ENCODE measurements at places on chromosomes 2 and 18.

DNA sequence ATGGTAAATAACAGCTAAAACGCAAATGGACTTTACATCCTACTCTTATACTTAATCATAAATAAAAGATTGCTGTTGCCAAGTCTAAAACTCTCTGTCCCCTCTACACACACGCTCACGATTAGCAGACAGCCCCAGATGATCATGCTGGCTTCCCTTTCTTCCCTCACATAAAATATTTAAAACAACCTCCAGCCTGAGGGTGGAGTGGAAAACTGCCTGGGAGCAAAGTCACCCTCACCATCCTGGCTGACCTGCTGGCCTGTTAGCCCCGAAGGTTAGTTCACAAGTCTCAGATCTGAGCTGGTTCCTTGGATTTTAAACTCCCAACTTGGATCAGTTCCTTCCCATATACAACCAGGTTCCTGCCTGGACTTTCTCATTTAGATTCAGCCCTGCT, 288.2 kb downstream of the NBAS start:
- no peak for DNase-seq

DNA sequence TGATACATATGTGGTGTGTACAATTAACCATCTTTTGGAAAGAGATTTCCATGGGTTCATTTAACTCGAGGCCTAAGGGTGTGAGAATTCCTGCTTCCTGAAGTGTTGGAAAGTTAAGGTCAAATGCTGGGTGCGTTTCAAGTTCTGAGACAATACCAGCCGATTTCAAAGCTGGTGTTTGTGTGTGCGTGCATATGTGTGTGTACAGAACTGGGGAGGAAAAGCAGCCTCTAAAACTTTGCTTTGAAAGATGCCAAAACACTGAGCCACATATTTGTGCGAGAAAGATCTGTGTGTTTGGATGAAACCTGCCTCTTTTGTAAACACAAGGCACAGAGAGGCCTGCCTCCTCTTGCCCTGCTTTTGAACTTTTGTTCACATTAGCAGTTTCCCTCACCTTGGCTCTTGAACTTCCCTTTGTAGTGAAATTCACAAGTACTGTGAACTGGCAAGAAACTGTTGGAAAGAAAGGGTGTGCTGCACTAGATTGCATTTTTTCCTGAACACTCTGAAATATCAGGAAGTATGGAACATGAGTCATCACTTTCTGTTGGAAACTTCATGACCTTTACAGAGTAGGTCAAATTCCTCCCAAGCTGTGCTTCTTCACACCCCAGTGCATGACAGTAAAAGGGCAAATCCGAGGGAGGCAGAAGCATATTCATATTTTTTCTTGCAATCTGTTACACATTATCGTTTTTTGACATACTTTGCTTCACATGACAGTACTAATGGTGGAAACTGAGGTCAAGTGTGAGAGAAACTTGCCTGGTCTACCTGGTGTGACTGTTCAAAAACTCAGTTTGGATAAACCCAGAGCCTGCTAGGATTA, 20.0 kb upstream of the CAVIN2 start:
- no peak for DNase-seq

GRCh38 chr2:146128216-146128615, 1608.3 kb upstream of the ZEB2 start:
- no peak for DNase-seq

- DNase-seq: no peak
Measured at GRCh38 chr2:220959391-220959802, 612.7 kb downstream of the EPHA4 start.

- no peak for DNase-seq
Measured at GRCh38 chr2:66318009-66318561, 116.8 kb upstream of the MEIS1 start.

DNA sequence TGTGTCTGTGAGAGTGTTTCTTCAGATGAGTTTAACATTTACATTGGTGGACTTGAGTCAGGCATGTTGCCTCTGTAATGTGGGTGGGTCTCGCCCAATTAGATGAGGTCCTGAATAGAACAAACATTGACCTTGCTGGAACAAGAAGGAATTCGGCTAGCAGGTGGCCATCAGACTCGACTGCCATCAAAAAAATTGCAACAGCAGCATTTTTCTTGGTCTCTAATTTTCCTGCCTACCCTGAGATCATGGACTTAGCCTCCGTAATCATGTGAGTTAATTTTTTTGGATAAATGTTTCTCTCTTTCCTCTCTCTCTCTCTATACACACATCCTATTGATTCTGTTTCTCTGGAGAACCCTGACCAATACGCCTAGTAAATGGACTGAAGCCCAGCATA, 83.8 kb upstream of the ST6GAL2 start:
- no peak for DNase-seq

DNA sequence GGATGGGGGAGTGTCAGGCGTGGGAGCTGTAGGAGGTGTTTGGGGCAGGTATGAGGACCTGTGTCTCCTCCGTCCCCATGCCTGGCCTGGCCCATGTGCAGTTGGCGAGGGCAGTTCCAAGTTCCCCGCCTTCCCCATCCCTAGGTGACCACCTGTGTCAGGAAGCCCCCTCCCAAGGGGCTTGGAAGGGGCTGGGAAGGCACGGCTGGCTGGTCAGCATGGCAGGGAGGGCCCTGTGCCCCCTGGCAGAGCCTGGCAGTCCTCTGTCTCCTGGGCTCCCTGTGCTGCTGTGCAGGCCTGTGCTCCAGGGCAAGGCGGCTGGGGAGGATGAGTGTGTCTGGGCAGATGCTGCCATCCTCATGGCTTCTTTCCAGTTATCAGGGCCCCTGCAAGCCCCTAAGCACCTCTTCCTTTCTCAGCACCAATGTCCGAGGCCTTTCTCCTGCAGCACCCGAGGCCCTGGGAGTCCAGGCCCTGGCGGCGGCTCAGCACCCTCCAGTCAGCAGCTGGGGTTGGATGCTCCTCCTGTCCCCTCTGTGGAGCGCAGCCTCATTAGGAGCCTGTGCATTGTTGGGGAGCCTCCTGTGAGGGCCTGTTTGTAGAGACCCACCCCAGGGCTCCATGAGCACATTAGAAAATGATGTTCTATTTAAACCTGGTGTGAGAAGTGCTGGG, 101.7 kb downstream of the FAM210A start:
- DNase-seq: no peak

DNA sequence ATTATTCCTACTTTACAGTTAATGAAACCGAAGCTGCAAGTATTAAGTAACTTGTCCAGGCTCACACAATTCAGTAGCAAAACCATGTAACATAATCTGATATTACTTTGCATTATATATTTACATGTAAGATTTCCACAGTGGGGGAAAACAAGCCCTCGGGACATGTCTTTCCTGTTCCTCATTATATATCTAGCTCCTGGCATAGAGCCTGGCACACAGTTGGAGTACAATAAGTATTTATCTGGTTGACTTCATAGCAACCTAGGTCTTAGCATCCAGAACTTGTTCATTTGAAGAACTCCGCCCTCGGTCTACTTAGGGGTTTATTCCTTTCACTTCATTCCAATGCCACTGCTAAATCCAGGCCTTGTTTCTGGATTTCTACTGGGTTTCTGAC, 1.6 kb upstream of the RBM45 start:
- DNase-seq: no peak

- DNase-seq: no peak
Measured at GRCh38 chr2:133986881-133987795, 266.7 kb upstream of the MGAT5 start.

DNA sequence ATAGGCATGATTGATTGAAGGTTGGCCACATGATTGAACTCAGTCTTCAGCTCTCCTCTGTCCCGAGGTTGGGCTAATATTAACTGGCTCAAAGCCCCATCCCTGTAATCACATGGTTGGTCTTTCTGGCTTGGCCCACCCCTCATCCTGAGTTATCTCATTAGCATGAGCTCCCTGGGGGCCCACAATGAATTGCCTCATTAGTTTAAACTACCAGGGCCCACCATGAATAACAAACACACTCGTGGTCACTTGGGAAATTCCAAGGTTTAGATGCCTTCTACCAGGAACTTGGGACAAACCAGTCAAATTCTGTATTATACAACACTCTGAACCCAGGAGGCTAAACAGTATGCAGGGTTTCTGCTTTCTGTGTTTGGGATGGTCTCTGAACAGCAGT, 121.7 kb upstream of the B3GNT2 start:
- no peak for DNase-seq

GRCh38 chr18:5941890-5942289, 46.6 kb upstream of the TMEM200C start:
- DNase-seq: no peak

GRCh38 chr18:12934454-12935071, 13.2 kb upstream of the SEH1L start:
- peak; percentile 75 for DNase-seq

- no peak for DNase-seq
Measured at GRCh38 chr2:224101820-224102630, 62.9 kb upstream of the SERPINE2 start.

- DNase-seq: no peak
Measured at GRCh38 chr2:74982577-74982976, 24.1 kb downstream of the POLE4 start.

DNA sequence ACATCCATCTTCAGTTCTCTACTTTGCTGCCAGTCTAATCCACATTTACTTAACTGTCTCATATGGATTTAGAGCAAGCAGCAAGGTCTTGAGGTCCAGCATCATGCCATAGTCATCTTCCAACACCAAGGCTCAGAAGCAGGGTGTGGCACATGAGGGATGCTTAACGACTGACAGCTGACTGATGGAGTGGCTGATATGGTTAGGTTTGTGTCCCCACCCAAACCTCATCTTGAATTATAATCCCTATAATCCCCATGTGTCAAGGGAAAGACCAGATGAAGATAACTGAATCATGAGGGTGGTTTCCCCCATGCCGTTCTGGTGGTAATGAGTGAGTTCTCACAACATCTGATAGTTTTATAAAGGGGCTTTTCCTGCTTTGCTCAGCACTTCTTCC, 257.3 kb downstream of the NBAS start:
- DNase-seq: no peak

GRCh38 chr18:60684843-60685513, 312.4 kb upstream of the MC4R start:
- DNase-seq: peak; percentile 36

GRCh38 chr2:236527159-236527630, 42.4 kb upstream of the ACKR3 start:
- DNase-seq: no peak

DNA sequence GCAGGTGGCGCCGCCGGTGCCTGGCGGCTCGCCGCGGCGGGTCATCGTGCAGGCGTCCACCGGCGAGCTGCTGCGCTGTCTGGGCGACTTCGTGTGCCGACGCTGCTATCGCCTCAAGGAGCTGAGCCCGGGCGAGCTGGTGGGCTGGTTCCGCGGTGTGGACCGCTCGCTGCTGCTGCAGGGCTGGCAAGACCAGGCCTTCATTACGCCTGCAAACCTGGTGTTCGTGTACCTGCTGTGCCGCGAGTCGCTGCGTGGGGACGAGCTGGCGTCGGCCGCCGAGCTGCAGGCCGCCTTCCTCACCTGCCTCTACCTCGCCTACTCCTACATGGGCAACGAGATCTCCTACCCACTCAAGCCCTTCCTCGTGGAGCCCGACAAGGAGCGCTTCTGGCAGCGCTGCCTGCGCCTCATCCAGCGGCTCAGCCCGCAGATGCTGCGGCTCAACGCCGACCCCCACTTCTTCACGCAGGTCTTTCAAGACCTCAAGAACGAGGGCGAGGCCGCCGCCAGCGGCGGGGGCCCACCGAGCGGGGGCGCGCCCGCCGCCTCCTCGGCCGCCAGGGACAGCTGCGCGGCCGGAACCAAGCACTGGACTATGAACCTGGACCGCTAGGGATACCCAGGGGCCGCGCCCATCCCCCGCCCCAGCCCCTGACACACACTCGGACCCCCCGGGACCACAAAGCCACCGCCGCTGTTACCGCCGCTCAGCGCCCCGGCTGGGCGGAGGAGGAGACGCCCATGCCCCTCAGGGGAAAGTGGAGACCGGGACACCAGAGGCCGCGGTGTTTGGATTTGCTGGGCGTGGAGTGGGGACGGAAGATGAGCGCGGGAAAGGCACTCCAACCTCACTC, 1.1 kb downstream of the CDK5R2 start:
- DNase-seq: no peak

DNA sequence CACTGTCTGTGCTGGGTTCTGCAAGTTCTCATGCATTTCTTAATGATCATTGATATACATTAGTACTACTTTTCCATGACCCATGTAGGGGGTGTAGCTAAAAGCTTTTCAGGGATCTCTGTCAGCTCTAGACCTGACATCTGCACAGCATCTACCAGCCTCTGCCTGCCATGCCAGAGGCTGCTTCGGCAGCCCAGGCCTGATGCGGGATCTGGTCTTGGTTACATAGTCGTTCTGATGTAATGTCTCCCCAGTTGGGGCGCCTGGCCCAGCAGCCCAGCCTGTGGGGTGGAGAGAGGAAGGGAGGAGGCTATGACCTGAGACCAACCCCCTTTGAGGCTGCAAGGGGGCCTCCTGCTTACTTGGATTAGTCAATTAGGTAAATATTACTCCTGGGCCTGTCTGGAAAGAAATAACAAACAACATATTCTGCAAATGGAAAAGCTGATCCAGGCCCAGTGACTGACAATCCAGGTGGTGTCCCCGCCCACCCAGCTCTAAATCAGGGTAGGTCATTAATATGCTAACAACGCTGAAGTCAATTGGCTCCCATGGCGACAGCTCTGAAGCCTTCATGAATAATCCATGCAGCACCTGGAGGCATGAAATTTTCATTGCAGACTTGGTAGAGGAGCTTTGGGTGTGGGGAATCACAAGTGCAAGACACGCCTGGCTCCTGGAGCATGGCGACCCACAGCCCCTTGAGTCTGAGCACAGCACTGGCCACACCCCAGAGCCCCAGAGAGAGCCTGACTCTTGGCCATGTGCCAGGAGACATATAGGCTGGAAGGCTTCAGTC, 575.3 kb downstream of the CMPK2 start:
- no peak for DNase-seq

- DNase-seq: no peak
Measured at GRCh38 chr2:27324720-27325119, 1.8 kb upstream of the MPV17 start.

GRCh38 chr2:108585436-108585835, 51.2 kb downstream of the LIMS1 start:
- DNase-seq: no peak

DNA sequence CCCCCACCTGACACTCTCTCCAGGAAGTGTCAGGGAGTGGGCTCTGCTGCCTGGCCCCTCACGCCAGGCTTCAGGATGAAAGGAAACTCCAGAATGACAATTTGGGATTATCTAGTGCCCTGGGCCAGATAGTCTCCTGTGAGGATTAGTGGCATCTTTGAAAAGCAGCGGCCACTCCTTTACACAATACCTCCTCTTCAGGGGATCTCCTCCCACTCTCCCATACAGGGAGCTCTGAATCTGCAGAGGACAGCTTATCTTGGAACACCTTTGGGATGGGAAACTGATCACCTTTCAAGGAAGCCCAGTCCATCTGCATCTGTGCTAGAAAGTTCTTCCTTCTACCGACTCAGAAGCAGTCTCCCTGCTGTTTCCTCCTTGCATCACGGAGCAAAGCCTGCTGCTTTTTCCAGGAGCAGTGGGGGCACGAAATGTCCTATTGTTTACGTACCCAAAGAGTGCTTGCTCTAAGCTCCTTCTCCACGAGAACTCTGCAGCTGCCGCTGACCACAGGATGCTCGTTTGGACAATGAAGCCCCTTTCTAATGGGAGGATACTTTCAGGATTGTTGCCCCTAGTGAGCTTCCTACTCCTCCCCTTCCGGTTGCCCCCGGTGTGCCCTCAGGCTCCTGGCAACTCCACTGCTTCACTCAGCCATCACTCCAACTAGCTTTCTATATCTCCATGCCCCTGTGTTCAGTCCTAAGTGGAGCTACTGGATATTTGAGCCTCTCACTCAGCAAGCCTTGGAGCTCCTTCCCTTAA, 31.5 kb downstream of the SIX3 start:
- no peak for DNase-seq
